HepG2 (cell line): ENCODE measurements at places on chromosomes 5 and 9.

DNA sequence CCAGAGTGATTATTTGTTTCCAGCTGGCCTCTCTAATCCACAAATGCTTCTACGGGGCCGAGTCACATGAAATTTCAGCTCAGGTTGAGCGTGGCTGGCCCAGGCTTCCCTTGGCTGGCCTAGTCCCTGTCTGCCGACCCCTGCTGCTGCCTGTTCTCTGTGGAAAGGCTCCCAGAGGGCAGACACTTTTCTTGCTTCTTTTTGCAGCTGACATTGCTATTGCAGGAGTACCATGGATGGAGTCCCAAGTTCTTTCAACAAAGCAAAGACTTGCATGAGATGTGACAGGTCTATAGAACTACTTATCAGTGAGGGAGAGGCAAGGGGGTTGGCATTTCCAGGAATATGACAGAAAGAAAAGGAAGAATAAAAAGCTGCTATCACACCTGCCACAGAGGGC lies 287.4 kb upstream of the ARRDC3 start:
- no peak for DNase-seq

- DNase-seq: no peak
These were observed 200.9 kb upstream of the RIOK2 start for GRCh38 chr5:97383996-97384395.

GRCh38 chr5:173331956-173332479 lies 3.8 kb upstream of the STC2 start:
- peak; percentile 74 for DNase-seq

DNA sequence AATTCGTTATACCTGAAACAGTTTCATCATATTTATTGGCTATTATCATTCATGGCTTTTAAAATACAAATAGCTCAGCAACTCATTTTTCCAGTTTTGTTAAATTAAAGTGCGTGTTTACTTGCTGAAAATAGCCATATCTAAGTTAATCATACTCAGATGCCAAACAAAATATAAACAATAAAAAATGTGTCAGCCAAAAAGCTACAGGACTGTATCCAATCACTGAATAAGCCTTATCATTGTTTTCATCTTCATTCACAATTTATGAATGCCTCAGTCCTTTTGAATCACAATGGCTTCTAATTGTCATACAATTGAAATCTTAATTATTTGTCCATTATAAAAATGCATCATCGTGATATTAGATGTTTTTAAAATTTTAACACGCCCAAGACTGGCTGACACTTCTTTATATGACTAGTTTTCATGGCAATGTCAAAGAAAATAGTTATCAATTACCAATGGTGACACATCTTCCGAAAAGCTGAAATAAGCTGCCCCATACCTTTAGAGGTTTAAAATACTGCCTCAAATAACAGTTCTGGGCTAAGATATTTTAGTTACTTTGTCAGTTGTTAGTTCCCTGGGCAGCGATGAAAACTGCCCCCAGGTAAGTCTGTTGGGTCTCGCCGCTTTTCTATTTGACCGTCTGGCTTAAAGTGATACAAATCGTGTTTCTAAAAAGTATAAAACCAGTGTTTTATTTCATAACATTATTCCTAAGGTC lies 1.8 kb downstream of the NFIB start:
- no peak for DNase-seq

DNA sequence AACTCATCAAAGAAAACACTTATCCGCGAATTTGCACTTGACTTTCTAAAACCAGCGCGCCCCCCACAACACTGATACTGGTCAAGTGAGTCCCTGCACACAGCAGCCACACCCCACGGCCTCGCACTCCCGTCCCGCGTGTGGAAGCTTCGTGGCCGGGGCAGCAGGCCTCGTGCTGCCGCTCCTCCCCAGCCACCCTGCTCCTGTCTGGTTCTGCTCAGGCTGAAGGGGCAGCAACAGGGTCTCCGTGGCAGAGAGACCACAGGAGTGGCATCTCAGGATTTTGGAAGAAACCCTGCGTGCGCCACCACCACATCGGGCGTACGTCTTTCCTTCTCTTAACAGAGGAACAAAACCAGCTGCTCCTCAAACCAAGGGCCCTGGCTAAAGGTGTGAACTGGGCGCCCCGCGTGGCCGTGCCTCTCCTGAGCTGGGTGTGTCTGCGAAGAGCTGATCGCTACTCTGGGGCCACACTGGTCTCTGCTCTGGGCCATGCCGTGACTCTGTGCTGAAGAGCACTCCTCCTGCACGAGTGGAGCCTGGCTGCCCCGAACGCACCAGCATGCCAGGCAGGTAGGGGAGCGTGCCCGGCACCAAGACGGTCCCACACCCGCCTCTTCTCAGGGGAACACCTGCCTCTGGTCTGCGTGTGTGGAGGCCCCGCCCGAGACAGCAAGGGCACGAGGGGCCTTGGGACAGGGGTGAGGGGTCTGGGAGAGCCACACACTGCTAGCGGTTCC lies 17.4 kb upstream of the LHX3 start:
- no peak for DNase-seq

- DNase-seq: no peak
These were observed 270.6 kb downstream of the MLLT3 start for GRCh38 chr9:20351715-20352114.

GRCh38 chr5:159838551-159839222 lies 77.6 kb upstream of the ADRA1B start:
- DNase-seq: no peak
